ENCODE measurements at places on chromosomes 11 and 22. TPM values are rescaled to one million over a fixed set of nuclear protein-coding genes. Genes with fewer than 3 reads are reported as not detected.
A peak's percentile ranks its signal among the peaks of the same experiment; 100 is the strongest.

- peaks cover 2% of the 10 kb centered on the region for H3K4me1 ChIP-seq
- no peak for DNase-seq
- H3K27ac ChIP-seq: no peak overlapping the region
- H3K4me3 ChIP-seq: no peak overlapping the region
- no peaks in the 10 kb centered on the region for H3K27me3 ChIP-seq
These were observed 30.8 kb downstream of the SYTL2 start for GRCh38 chr11:85779956-85780640.

DNA sequence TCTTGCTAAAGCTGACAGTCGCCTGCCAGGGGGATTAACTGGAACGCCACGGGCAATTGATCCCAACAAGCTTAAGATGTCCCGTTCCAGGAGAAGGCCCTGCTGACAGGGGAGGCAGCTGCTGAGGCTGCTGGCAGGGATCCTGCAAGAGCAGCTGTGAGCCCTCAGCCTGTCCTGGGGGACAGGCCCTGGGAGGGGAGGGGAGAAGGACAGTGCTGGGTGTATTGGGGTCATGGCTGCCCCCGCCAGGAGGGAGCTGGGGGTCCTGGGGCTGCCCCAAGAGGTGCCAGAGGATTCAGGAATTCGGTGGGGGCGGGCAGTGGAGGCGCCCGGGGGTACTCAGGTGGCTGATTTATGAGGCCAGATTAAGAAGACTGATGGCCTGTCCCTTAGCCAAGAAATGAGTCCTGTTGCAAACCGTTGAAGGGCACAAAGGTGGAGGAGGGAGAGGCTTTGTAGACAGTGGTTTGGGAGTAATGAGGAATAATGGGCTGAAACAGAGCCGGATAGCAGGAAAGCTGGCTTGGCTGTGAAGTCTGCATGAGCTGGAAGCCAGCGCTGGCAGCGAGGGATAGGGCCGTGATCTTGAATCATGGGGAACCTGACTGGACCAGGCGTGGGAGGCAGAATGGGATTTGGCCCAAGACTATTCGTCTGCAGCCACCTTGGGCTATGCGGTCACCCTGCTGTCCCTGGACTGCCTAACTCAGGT, 133.5 kb downstream of the CACNA1I start:
- DNase-seq: peak; percentile 96
- peaks cover 2% of the 10 kb centered on the region for H3K27me3 ChIP-seq
- H3K27ac ChIP-seq: no peak overlapping the region
- H3K36me3 ChIP-seq: no peaks in the 10 kb centered on the region
- no peak overlapping the region for H3K4me3 ChIP-seq

GRCh38 chr11:124920870-124921609, 2.0 kb downstream of the HEPN1 start:
- peak; percentile 92 for DNase-seq
- H3K27ac ChIP-seq: peak overlapping the region; percentile 65
- no peaks in the 10 kb centered on the region for H3K27me3 ChIP-seq

DNA sequence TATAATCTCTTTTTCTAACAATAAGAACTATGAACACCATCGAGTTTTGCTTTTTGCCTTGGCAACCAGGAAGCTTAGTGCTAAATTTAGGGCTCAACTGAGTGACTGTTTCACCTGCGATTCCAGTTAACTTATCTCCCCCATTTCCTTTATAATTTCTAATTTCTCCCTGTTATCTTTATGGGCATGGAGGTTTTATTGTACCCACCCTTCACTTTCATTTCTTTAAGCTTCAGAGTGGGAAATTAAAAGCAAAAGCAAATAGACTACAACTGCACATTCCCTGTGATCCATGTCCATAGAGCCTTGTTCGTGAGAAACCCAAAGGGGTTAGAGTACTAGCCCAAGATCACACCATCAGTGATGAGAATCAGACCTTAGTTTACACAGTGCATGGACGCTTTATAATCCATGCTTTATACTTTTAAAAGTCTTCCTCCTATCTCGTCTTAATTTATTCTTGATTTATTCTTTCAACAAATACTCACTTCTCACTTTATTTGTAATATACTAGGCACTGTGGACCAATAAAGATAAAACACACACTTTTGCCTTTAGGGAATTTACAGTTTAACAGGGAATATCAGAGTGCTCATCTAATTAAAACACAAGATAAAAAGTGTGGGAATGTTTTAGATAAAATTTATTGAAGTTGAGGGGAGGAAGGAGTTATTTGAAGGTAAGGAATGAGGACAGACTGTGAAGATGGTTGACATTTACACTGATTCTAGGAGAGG, 40.6 kb downstream of the ADAMTS15 start:
- no peak for DNase-seq
- no peaks in the 10 kb centered on the region for H3K27me3 ChIP-seq
- no peaks in the 10 kb centered on the region for H3K36me3 ChIP-seq
- H3K4me3 ChIP-seq: no peak overlapping the region
- no peak overlapping the region for H3K27ac ChIP-seq
- H3K4me1 ChIP-seq: no peaks in the 10 kb centered on the region

DNA sequence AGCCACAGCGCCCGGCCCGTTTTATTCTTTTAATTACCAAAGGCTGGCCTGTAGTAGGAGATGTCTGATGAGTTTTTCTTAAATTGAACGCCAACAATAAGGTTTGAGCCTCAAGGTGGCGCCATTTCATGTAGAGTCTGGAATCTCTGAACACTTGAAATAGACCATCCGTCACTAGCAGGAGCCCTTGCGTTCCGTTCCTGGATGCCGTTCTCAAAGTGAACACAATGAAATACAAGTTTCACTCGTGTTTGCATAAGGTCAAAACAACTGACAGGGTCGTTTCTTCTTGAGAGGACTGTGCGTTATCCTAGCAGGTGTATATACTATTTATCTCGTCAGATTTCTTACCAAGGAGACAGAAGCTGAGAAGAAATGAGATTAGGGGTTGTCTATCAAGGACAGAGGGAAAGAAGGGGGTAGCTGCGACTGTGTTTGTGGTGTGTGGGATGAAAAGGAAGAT, 18.7 kb upstream of the SCGB1D1 start:
- peak; percentile 95 for DNase-seq
- H3K27me3 ChIP-seq: no peaks in the 10 kb centered on the region
- no peaks in the 10 kb centered on the region for H3K36me3 ChIP-seq
- no peak overlapping the region for H3K4me3 ChIP-seq

- DNase-seq: peak; percentile 53
- no peaks in the 10 kb centered on the region for H3K27me3 ChIP-seq
- H3K27ac ChIP-seq: no peak overlapping the region
- H3K4me3 ChIP-seq: no peak overlapping the region
- H3K36me3 ChIP-seq: no peaks in the 10 kb centered on the region
These were observed 37.6 kb upstream of the RIC3 start for GRCh38 chr11:8206251-8207079.

The OR51B4 gene
- not detected for total RNA-seq

GRCh38 chr11:61948505-61948904, 1.6 kb upstream of the BEST1 start:
- DNase-seq: no peak
- H3K4me3 ChIP-seq: no peak overlapping the region
- H3K4me1 ChIP-seq: peaks cover 3% of the 10 kb centered on the region
- no peaks in the 10 kb centered on the region for H3K36me3 ChIP-seq

The CCDC89 gene
- total RNA-seq: 3.7 TPM

GRCh38 chr11:73579641-73580434, 18.1 kb downstream of the FAM168A start:
- no peak overlapping the region for H3K4me3 ChIP-seq
- no peaks in the 10 kb centered on the region for H3K36me3 ChIP-seq
- no peak for DNase-seq
- no peak overlapping the region for H3K27ac ChIP-seq
- no peaks in the 10 kb centered on the region for H3K4me1 ChIP-seq
- no peaks in the 10 kb centered on the region for H3K27me3 ChIP-seq

DNA sequence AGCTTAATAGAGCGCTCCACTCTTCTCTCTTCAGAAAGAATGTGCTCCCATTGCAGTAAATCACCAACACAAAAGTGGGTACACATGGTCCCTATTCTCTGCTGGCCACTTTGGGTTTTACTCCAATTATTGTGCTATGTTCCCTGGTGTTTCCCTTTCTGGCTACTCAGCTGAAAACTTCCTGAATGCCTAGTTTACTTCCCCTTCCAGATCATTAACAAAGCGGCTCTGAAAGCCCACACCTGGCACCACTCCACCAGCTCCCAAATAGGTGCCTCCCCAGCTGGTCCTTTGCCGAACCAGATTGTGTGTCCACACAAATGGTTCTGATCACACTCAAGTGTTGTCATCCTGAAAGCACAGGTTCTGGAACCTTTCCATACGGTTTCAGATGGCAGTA, 443.7 kb downstream of the NTM start:
- H3K27ac ChIP-seq: no peak overlapping the region
- DNase-seq: no peak
- H3K36me3 ChIP-seq: no peaks in the 10 kb centered on the region

The CACNA1I gene
- 0.63 TPM for total RNA-seq

The TRIM21 gene
- 23.5 TPM for total RNA-seq

The MRGPRX3 gene
- total RNA-seq: not detected

- no peaks in the 10 kb centered on the region for H3K4me1 ChIP-seq
- no peak overlapping the region for H3K4me3 ChIP-seq
- no peaks in the 10 kb centered on the region for H3K36me3 ChIP-seq
- H3K27me3 ChIP-seq: no peaks in the 10 kb centered on the region
- no peak overlapping the region for H3K27ac ChIP-seq
- DNase-seq: no peak
These were observed 58.5 kb downstream of the GAB4 start for GRCh38 chr22:16949561-16949960.

DNA sequence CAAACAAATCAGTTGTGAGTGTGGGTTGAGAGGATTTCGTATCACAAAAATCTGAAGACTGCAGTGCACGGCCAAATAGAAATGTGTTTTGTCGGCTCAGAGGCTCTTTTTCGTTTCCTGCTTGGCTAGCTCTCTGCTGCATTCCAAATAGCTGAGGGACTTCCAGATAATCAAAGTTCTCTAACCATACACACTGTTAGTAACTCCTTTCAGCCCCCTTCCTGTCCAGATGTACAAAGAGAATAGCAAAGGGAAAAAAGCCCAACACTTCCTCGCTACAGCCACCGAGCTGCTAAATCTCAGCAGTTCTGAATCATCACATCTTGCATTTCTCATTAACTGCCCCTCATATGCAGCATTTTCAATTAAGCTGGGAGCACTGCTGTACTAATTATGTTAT, 203.1 kb downstream of the TENM4 start:
- peaks cover 6% of the 10 kb centered on the region for H3K4me1 ChIP-seq
- no peaks in the 10 kb centered on the region for H3K27me3 ChIP-seq
- H3K36me3 ChIP-seq: no peaks in the 10 kb centered on the region
- H3K4me3 ChIP-seq: no peak overlapping the region

GRCh38 chr11:61752117-61752924, at the start of gene MYRF:
TSS of gene MYRF (plus strand) at chr11:61752636. CDS start at chr11:61752745, 109 bp downstream.
- peak within 1 kb of the TSS; percentile 57 for H3K4me3 ChIP-seq
- peak; percentile 51 for DNase-seq
- H3K27me3 ChIP-seq: no peaks in the 10 kb centered on the region
- H3K36me3 ChIP-seq: no peaks in the 10 kb centered on the region
- H3K4me1 ChIP-seq: peaks cover 3% of the 10 kb centered on the region
- no peak within 1 kb of the TSS for H3K27ac ChIP-seq

The NDUFA6 gene
- 69.0 TPM for total RNA-seq

GRCh38 chr11:2126520-2127085, 12.6 kb downstream of the IGF2 start:
- peaks cover 4% of the 10 kb centered on the region for H3K36me3 ChIP-seq
- DNase-seq: no peak
- no peak overlapping the region for H3K4me3 ChIP-seq
- H3K27me3 ChIP-seq: no peaks in the 10 kb centered on the region

GRCh38 chr11:126823274-126823673, 177.3 kb downstream of the KIRREL3 start:
- no peak for DNase-seq
- no peaks in the 10 kb centered on the region for H3K4me1 ChIP-seq
- H3K4me3 ChIP-seq: no peak overlapping the region
- H3K27me3 ChIP-seq: no peaks in the 10 kb centered on the region
- H3K36me3 ChIP-seq: no peaks in the 10 kb centered on the region

The ZNF215 gene
- total RNA-seq: 6.4 TPM

The CHADL gene
- 2.7 TPM for total RNA-seq

- H3K27me3 ChIP-seq: no peaks in the 10 kb centered on the region
- no peak overlapping the region for H3K4me3 ChIP-seq
- no peaks in the 10 kb centered on the region for H3K36me3 ChIP-seq
These were observed 40.5 kb downstream of the OR10A6 start for GRCh38 chr11:7890417-7891172.

GRCh38 chr11:45252134-45252856, 33.8 kb downstream of the SYT13 start:
- no peaks in the 10 kb centered on the region for H3K27me3 ChIP-seq
- H3K27ac ChIP-seq: no peak overlapping the region
- no peaks in the 10 kb centered on the region for H3K36me3 ChIP-seq
- no peaks in the 10 kb centered on the region for H3K4me1 ChIP-seq
- peak; percentile 47 for DNase-seq

DNA sequence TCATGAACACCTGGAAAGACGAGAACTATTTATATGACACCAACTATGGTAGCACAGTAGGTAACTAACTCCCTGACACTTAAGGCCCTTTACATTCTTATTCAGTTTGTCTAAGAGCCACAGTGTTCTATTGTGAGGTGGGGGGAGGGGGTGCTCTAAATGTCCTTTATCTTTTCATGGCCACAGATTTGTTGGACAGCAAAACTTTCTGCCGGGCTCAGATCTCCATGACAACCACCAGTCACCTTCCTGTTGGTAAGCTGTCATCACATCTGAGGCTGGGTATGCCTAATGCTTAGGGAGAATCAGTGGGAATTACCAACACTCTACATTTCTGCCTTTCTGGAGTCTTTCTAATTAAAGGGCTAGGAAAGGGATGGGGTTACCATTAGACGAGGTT, 30.7 kb downstream of the EHF start:
- no peaks in the 10 kb centered on the region for H3K4me1 ChIP-seq
- H3K27me3 ChIP-seq: no peaks in the 10 kb centered on the region

DNA sequence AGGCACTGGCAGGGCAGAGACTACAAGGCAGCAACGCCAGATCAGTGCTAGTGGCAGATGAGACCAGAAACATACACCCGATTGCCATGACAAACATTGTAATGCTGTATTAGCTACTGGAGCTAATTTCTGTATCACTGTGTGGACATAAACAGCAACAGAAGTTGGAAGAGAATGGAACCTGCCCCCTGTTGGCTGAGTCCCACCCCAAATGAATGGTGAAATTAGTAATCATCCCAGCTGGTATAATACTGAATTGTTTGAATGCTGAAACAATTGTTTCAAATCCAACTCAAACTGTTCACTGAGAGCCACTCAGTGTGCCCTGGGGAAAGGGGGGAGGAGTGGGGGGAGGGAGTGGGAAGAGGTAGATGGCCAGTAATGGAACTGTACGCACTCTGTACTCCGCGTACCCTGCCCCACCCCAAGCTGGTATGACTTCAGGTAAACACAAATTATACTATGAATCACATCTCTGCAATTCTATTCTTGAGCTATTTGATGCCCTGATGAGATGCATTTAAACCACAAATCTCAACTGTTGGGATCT, 11.2 kb upstream of the BIRC3 start:
- H3K27me3 ChIP-seq: no peaks in the 10 kb centered on the region
- H3K27ac ChIP-seq: no peak overlapping the region
- no peak overlapping the region for H3K4me3 ChIP-seq
- H3K36me3 ChIP-seq: no peaks in the 10 kb centered on the region

The SNX15 gene
- 29.6 TPM for total RNA-seq

GRCh38 chr11:76728778-76729177, 54.4 kb upstream of the TSKU start:
- no peak overlapping the region for H3K4me3 ChIP-seq
- H3K27me3 ChIP-seq: no peaks in the 10 kb centered on the region
- DNase-seq: no peak
- no peak overlapping the region for H3K27ac ChIP-seq

The MAPK8IP2 gene
- 1.1 TPM for total RNA-seq
